Cardiac fibroblast (primary cell): ENCODE measurements at places on chromosomes 12 and 14.

- DNase-seq, result peak; percentile 11
Measured at GRCh38 chr12:57579677-57580465, 11.1 kb upstream of the PIP4K2C start.

GRCh38 chr12:105555556-105556295, 225.2 kb downstream of the C12orf75 start:
- DNase-seq, result no peak

DNA sequence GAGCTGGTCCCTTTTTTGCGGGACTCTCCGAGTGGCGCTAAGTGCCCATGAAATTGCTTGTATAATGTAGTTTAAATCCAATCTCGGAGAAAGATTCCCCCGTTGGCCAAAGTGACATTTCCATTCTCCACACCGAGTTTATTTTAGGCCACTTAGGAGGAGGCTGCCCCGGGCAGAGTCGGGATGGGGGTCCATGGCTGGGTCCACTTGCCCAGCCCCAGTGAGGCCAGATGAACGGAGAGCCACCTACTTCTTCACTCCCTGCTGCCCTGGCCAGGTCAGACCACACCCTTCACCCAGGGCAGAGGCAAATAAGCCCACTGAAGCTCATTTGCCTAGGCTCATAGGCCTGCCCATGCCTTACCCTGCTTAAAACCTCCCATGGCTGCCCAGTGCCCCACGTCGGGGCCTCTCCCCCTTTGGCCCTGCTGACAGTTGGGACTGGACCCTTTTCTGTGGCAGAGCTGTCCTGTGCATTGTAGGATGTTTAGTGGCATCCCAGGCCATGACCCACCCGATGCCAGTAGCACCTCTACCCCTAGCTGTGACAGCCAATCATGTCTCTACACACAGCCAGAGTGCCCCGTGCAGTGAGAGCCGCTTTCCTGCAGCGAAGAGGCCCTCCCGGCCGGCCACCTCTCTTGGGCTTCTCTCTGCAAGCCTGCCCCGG, 51.3 kb downstream of the FAM222A start:
- DNase-seq, result no peak

DNA sequence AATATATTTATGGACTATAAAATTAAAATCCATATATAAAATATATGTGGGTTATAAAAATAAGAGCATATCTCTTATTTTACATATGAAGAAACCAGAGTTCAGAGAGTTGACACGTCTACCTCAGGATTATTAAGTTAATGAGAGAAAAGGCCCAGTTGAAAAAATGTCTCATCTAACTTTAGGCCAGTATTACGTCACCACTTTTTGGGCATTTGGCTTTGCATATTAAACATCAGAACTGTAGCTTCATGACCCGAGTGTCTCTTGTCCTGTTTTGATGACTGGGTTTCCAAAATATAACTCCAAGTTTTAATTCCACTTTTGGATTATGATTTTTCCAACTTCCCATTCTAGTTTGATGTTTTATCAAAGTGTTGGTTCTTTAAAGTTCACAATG, 1026.1 kb downstream of the SLC6A15 start:
- no peak for DNase-seq

DNA sequence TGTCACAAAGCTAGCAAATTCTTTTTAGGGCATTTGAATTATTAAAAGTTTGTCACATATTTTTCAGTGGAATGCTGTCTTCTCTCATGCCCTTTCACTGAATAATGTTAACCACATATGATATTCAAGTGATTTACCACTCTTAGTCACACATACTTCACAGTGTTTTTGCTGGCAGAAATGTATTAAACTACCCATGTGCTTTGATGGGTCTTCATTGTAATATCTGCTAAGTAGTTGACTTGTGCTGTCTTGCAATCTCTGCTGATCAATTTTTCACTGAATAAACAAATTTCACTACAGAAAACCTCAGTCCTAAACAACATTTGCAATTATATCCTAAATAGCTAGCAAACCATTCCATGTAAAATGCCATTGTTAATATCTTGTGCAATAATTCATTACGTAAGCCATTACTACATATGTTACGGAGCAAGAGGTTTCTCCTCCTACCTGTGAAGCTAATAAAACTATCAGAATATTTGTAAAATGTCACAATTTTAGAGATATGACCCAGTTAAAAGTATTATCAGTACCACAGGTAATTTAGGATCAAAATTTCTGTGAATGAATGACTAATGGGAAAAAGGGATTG, 64.6 kb upstream of the LMO3 start:
- DNase-seq, result peak; percentile 58

DNA sequence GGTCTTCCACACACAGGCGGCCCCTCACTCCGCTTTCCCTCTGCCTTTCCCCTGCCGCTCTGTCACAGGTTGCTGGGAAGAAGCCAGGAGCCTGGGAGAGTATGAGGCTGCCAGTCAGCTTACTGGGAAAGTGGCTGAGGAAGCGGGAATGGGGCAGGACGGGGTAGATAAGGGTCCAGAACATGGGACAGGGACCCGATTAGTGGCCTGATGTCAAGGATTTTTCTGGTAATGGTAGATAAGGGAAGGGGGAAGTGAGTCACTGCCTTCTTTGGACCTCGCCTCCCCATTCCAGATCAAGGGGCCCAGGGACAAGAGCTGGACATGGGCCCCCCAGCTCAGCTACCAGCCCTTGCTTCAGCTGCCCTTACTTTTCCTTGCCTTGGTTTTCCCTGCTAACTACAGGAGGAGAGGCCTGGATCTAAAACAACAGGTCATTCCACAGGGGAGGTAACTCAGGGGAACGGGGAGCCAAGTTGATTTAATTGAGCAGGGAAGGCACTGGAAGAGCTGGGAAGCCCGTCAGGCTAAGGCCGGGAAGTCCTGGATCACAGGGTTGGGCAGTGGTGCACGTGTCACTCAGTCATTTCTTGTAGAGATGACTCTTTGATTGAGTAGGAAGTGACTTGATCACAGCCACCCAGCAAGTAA, 3.5 kb upstream of the LPAR5 start:
- DNase-seq, result no peak

DNA sequence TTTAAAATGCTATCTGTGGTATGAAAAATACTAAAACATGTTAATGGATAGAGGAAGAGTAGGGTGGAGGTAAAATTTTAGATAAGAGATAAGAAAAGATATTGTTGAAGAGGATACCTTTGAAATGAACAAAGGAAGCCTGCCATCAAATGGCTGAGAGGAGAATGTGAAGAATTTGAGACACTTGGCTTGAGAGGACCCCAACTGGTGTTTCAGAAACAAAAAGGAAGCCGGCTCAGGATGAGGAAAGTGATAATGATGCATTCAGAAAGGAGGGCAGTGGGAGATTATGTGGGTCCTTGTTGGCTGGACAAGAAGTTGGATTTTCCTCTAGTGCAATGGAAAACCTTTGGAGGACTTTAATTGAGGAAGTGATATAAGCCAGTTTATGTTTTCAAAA, 264.4 kb downstream of the DUSP6 start:
- no peak for DNase-seq

DNA sequence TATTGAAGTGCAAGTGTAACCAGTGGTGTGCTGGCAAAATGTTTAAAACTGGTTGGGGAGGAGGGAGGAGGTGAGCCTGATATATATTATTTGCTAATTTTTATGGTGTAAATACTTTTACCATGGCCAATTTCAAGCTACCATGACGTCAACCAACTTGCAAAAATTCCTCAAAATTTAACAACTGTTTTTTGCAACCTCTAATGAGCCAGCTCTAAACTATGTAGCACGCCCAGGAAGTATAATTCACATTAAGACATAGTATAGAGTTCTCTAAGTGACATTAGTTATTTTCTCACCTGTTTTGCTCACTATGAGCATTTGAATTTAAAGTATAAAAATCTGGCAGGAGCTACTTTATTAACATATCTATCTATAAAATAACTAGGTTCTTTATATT, 41.4 kb downstream of the ATL1 start:
- peak; percentile 19 for DNase-seq

DNA sequence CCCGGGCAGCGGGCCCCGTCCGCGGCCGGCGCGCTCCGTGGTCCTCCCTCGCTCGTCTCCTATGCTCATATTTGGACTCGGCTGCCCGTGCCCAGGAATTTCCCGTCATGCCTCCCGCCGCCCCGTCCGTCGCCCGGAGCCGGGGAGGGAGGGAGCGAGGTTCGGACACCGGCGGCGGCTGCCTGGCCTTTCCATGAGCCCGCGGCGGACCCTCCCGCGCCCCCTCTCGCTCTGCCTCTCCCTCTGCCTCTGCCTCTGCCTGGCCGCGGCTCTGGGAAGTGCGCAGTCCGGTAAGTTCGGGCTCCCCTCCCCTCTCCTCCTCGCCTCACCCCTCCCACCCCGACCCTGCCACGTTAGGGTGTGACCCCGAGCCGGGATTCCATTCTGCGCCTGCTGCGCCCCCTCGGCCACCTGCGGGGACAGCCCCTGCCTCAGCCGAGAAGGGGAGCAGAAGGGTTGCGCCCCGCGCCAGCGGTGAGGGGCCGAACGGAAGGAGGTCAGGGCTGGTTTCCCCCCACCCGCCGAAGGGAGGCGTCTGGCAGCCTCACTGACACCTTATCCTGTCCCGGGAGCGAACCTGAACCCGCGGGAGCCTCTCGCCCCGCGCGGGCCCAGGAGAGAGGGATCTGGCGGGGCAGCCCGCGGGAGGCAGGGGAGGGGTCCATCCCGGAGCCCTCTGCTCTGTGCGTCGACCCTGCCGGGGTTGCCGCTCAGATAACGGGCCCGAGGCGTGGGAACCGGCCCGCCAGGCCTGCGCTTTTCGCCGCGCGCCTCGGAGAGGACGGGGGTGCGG, at the start of gene MSRB3:
TSS of gene MSRB3 (plus strand) at position 108 of the 793 bp plus-strand sequence. CDS start 29,897 bp downstream, outside the sequence.
- DNase-seq, result peak; percentile 76

DNA sequence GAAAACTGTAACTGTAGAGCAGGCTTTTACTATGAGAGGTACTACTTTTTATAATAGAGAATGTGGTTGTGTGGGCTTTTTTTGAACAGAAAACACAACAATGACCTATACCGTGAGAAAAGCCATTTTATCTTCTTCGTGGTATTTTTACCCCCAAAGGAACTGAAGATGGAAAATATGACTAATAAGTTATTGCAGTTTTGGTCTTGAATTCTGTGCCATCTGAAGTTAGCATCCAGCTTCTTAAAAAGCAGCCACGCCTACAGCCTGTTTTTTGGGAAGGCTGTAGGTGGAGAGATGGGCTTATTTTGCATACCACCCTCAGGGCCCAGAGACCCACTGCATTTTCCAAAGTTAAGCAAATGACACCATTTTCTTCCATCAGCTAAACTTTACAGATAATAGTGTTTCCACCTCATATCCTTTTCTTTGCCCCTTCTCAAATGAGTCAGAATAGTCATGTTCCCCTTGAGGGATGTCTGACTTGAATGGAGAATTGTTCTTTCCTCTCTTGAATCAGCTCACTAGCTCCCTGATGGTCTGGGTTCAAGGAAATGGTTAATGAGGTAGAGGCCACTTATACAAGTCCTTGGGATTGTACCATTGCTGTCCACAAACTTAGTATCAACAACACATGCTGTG, 53.0 kb downstream of the TBC1D30 start:
- no peak for DNase-seq

DNA sequence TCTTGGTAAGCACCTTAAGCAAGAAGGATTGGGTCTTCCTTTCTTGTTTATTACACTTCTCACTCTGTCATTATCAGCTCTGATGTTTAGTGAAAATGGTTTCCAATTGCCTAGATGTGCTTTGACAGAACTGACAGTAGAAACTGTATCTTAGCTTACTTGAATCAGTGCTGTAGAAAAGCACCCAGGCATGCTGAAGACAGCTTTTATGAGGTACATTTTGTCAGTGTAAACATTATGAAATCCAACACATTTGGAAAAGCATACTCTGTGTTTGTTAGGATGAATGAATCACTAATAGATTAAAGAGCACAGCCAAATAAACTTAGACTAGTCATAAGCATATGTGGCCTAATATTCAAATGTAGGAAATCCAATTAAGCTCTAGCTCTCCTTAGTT, 290.2 kb upstream of the NPAS3 start:
- DNase-seq, result peak; percentile 67

- no peak for DNase-seq
Measured at GRCh38 chr12:12511895-12512711, 50.6 kb downstream of the DUSP16 start.

GRCh38 chr14:22388669-22389595, 200.1 kb downstream of the DAD1 start:
- DNase-seq, result peak; percentile 45

DNA sequence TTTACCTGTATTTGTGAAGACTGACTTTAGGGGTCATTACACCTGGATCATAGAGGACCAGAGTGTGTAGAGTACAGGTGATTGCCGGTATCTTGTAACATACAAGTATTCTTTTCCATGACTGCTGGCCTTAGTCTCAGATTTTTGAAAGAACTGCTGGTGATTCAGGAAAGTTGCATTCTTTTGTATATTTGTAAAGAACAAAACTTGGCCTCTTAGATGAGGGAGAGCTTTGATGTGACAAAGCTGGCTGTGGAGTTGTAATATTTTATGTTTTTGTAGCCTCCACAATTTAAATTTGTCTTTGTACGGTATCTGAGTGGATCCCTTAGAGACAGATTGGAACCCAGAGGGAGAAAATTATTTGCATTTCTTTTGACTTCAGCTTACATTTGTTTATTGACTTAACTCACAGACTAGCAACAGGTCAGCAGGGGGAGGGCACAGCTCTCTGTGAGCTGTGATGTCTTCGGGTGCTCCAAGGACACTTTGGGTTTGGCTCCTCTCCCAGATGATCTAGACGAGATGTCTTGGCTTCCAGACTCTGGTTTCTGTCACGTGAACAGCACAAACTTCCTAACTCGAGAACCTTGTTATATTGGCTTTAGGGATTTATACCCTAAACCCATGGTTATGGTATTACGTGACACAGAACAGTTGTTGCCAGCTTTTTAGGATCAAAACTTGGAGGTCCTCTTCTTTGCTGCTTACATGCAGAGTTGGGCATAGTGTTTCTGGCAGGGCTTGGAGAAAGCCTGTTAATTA, 65.9 kb downstream of the DAAM1 start:
- peak; percentile 91 for DNase-seq

- DNase-seq, result peak; percentile 74
Measured at GRCh38 chr12:2959192-2959504, at the start of gene TEAD4. Gene TEAD4, plus strand, starts transcription at chr12:2959397.

DNA sequence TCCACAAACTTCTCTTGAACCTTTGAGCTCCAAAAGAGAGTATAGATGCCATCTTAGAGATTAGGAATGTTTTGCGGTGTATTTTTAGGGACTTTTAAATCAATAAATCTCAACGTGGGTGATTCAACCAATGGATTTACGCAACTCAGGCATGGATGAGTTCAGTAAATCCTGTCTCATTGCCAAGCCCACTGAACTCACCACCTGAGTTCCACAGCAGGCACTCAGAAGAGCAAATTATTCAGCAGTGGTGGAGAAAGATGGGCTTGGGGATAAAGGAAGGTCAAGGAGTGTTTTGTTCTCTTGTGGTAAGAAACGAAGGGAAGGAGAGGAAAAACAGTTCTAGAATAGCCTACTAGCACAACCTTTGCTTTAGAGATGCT, 68.7 kb upstream of the HMGA2 start:
- no peak for DNase-seq
